Hematopoietic multipotent progenitor cell treated with erythropoietin and hydrocortisone succinate and interleukin-3 and kit ligand, for 8 days (in vitro differentiated cells): ENCODE measurements at places on chromosomes 5 and 9.
A peak's percentile ranks its signal among the peaks of the same experiment; 100 is the strongest.

DNA sequence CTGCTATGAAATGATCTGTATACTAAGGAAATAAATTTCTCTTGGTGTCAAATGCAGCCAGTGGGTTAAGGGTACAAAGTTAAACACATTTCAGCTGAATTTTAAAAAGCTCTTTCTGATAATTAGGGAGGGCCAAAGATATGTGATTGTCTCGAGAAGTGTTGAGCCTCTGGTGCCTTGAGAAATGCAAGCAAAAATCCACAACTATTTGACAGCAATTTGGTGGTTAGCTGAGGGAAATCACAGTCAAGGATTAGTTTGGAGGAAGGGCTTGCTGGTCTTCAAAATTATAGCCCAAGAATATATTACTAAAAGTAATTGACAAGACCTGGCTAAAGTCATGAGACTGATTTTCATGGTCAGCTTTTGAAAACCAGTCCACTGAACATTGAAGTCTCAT lies 255.7 kb upstream of the PPP1R2B start:
- DNase-seq, result no peak

DNA sequence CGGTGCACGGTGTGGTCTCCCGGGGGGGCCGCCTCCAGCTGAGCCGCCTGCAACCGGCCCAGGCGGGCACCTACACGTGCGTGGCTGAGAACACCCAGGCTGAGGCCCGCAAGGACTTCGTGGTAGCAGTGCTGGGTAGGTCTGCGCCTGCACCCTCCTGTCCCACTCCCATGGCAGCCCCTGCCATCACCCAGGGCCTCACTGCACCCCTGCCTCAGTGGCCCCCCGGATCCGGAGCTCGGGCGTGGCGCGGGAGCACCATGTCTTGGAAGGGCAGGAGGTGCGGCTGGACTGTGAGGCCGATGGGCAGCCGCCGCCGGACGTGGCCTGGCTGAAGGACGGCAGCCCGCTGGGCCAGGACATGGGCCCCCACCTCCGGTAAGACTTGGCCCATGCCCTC lies 53.8 kb upstream of the ASS1 start:
- no peak for DNase-seq

GRCh38 chr9:107351382-107352045 lies 68.4 kb downstream of the RAD23B start:
- DNase-seq, result no peak

- no peak for DNase-seq
Measured at GRCh38 chr5:32233220-32233695, 59.1 kb upstream of the GOLPH3 start.

DNA sequence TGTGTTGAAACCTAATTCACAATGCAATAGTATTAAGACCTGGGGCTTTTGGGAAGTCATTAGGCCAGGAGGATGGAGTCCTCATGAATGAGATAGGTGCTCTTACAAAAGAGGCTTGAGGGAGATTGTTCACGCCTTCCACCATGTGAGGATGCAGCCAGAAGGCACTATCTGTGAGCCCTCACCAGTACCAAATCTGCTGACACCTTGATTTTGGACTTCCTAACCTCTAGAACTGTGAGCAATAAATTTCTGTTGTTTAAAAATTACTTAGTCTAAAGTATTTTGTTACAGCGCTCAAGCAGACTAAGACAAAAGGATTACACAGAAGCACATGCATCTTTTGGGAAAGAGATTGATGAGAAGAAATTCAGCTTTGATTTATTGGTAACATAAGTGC lies 232.9 kb upstream of the NR4A3 start:
- no peak for DNase-seq

GRCh38 chr9:114621975-114622609 lies 11.0 kb downstream of the TMEM268 start:
- no peak for DNase-seq

DNA sequence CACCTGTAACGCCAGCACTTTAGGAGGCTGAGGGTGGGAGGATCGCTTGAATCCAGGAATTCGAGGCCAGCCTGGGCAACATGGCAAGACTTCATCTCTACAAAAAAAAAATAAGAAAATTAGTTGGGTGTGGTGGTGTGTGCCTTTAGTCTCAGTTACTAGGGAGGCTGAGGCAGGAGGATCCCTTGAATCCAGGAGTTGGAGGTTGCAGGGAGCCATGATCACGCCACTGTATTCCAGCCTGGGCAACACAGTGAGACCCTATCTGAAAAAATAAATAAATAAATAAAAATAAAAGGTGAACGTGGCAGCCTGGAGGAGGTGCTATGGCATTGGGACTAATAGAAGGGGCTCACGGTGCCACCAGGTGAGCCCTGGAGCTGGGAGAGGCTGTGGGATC lies 7.1 kb downstream of the FGFR4 start:
- no peak for DNase-seq

- no peak for DNase-seq
Measured at GRCh38 chr9:137988701-137989100, 111.1 kb downstream of the CACNA1B start.

DNA sequence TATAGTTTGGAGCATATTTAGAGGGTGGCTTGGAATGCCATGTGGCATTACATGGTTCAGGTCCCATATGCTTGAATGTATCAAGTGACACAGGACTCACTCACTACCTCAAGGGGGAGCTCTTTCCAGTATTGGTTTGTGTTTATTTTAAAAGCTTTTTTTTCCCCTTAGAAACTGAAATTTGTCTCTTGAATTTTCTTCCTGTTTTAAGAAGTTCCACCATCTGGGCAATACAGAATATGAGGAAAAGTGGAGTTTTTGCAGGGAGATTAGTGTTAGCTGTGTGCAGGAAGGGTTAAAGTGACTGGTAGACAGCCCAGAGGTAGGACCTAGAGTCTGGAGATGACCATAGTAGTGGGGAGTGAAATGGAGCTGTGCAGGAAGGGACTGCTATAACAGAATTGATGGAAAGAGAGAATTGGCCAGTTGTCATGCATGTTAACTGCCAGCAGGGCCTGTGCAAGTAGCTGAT lies 36.6 kb downstream of the CTNNA1 start:
- peak; percentile 73 for DNase-seq

DNA sequence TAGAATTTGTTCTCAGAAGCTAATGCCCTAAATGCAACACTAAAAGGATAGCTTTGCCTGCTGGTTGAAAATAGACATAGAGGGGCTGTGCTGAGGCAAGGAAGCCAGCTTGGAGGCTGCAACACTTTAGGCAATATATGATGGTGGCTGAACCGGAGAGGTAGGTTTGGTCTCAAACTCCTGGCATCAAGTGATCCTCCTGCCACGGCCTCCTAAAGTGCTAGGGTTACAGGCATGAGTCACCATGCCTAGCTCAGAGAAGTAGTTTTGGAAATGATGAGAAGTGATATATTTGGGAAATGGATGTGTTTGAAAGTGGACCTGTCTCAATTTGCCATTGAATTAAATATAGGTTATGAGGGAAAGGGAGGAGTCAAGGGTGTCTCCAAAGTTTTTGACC lies 10.0 kb downstream of the DUSP1 start:
- no peak for DNase-seq

GRCh38 chr5:91416491-91416890 lies 33.4 kb upstream of the ARRDC3 start:
- no peak for DNase-seq

GRCh38 chr5:103066326-103066725 lies 53.6 kb downstream of the GIN1 start:
- no peak for DNase-seq

GRCh38 chr9:1732670-1733069 lies 282.5 kb upstream of the SMARCA2 start:
- DNase-seq, result no peak

- DNase-seq, result no peak
Measured at GRCh38 chr5:33257807-33258429, 182.8 kb upstream of the TARS1 start.

- DNase-seq, result no peak
Measured at GRCh38 chr5:55524816-55525215, 9.9 kb downstream of the PLPP1 start.

GRCh38 chr5:139272471-139273321 lies 20.8 kb upstream of the MATR3 start:
- peak; percentile 65 for DNase-seq

GRCh38 chr5:143217804-143218160 lies 185.7 kb downstream of the NR3C1 start:
- no peak for DNase-seq

DNA sequence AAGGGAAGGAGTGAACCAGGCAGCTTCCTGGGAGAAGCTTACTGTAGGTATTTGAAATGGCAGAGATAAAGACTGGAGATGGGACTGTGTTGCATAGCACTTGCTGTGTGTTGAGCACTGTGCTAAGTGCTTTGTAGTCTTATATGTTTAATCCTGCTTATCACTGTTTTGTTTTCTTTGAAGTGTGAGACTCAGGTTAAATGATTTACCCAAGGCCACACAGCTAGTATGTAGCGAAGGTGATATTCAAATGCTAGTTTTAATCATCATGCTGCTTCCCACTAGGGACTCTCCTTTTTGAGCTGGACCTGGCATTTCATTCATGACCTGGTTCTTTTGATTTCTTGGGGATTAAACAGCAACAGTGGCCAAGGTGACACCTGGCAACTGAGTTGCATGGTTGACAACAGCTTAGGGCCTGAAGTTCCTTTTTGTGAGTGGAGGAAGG lies 35.3 kb upstream of the SPRY4 start:
- DNase-seq, result no peak

DNA sequence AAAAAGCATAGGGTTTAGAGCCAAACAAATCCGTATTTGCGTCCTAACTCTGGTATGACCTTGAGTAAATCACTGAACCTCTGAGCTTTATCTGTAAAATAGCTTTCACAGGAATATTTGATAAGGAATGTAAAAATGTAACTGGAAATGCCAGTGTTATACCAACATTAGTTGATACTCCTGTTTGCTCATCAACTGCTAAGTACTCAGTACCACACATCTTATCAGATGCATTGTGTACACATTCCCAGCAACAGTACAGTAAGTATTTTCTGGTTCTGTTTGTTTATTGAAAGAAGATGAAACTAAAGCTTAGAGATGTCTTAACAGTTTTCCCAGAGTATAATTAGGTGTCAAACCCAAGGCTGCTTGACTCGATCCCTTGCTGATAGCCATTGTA lies 21.5 kb downstream of the SNAPC3 start:
- no peak for DNase-seq

- no peak for DNase-seq
Measured at GRCh38 chr5:109829331-109829730, 139.6 kb downstream of the MAN2A1 start.

GRCh38 chr9:134739660-134739968 lies 98.0 kb downstream of the COL5A1 start:
- no peak for DNase-seq

DNA sequence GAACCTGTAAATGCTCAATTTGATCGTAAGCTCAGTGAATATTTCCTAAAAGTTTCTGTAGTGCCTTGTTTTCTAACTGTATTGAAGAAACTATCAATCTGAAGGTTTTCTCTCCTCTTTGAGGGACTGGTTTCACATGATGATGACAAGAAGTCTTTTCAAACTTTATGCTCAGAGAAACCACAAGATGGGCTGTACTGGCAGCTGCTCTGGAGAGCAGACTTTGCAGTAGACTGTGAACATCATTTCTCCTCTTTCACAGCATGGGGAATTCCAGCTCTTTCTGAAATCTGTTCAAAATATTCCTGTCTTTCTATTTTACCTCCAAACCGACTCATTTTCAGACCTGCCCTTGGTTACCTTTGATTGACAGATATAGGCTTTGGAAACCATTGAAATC lies 194.4 kb downstream of the IZUMO3 start:
- DNase-seq, result no peak
